ENCODE measurements at places on chromosomes 7 and 10.

- DNase-seq, result no peak
Observed at GRCh38 chr7:130804220-130804619, 70.2 kb upstream of the KLF14 start.

DNA sequence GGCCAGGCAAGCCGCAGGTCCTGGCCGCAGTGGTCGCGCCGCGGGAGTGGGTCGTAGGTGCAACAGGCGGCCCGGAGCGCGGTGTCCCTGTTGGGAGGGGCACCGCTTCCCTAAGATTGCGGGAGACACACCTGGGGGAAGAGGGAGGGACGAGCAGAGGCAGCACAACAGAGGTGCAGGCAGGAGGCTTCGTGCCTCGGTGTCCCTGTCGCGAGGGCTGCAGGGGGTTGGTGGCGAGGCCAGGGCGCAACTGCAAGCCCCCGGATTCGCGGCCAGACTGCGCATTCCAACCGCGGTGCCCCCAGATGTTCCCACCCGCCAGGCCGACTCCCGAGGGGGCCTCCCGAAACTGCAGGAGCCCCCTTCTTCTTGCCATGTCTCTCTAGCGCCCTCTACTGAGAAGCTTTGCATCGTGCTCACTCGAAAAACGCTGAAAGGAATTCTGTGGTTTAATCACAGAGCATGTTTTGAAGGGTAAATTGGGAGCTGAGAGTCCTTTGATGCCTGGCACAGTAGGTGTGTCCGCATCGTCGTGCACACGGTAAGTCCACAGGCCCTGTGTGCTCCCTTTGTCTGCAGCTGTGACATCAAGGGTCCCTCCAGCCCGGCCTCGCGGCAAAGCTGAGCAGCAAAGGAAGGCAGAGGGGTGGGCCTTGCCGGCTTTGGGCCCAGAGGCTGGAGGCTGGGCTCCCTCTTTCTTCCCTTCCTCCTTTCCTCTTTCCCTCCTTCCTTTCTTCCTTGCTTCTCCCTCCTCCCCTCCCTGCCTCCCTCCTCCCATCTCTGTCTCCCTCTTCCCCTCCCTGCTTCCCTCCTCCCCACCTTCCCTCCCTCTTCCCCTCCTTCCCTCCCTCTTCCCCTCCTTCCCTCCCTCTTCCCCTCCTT, 6.2 kb upstream of the MBL2 start:
- no peak for DNase-seq

DNA sequence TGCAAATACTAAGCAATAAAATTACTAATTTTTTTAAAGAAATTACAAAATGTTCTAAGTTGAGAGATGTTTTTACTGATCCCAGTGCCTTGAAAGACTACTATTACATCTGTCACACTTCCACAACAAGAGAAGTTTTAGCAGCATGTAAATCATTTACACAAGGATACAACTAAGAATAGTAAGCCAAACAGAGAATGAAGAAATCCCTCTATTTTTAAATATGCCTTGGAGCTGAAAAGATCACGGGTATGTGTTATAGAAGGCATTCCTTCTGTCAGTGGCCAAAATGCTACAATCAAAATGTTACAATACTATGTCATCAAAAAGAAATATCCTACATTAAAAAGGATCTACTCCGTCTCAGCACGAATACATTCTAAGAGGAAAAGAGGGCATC, 52.6 kb downstream of the LARP4B start:
- DNase-seq, result no peak

DNA sequence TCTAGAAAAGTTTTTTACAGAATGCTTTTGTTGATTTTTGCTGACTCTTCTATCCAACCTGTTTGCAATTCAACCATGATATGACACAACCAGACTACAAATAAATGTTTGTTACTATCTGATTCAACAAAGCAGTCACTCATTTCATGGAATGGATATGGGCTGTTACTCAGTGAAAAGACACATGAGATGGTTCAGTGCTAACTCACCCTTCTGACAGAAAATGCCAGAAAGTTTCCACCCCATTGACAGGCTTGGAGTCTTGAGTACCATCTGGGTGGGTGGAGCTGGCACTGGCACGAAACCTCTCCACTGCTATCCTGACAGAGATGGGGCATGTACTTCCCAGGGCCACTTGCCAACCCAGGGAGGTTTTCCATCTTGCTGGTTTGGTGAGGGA, 39.5 kb downstream of the RBM28 start:
- DNase-seq, result no peak

All from NCI-H1092 (cell line).